ENCODE measurements at places on chromosomes 5 and 9.
A peak's percentile ranks its signal among the peaks of the same experiment; 100 is the strongest.

DNA sequence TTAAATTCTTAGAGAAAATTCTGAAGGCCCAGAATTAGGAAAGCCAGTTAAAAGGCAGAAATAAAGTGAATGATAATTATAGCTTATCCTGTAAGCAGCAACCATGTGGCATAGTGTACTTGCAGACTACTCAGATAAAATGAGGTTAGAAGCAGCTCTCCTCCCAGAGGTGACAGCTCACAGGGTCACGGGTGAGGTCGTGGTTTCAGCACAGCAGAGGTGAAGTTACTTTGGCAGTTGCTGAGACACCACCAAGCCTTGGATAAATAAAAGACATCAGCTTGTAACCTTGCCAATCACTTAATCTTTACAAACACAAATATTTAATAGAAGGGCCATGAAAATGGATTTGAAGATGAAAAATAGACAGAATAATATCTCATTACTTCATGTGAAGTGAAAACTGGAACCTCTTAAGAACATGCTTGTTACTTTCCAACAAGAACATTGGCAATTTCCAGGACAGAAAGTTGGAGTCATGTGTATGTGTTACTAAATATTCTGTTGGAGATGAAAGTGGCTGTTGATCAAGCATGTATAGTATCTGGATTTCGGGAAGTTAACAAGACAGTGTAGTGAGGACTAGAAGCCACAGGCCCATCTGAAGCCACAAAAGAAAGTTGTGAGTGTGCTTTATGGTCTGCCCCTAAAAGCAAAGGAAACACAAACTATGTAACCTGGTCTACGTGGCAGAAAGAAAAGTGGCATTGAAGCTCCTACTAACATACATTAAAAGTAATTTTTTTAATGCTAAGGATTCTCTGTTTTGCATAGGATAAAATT, 134.4 kb downstream of the ERCC6L2 start:
- DNase-seq: peak; percentile 56

- no peak for DNase-seq
Measured at GRCh38 chr9:21988056-21988990, 5.9 kb downstream of the CDKN2A start.

GRCh38 chr9:34086864-34087263, 38.2 kb upstream of the UBAP2 start:
- DNase-seq: no peak

DNA sequence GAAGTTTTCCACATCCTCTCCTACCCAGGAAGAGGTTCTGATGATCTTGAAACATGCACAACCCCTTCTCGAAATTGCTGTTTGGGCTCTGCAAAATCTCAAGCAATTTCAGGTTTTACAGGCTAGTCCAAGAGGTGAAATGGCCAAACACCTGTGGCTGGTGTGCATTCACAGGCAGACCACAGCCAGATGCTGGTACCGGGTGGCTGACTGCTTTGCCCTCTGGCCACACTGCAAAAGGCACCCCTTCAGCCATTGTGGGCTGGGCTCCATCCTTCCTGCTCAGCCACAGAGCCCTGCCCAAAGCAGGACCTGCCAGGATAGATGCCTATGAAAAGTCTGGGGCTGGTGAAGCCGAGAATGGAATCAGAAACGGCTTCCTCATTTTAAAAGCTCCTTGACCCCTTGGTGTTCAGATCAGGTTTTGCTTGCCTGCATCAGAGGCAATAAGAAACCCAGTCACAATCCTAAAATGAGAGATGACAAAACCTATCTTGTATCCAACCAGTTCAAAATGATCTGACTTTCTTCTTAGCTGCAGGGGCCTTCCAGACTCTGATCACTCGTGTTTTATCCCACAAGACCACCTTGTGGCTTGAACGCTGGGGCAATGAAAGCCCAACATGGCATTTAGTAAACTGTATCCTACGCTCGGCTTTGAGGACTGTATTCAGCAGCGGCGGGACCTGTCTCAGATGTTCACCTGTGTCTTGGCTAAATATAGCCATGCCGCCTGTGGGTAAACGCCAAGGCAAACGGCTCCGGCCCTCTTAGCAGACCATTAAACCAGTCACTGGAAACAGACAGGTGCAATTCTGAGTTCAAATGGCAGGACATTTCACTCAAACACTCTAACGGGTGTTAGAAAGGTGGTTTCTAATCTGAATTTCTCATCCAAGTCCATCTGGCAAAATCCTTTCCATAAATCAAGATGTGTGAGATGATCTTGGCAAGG, 49.6 kb downstream of the EPB41L4B start:
- DNase-seq: no peak

- no peak for DNase-seq
Measured at GRCh38 chr9:73720601-73721000, 568.9 kb downstream of the ANXA1 start.

DNA sequence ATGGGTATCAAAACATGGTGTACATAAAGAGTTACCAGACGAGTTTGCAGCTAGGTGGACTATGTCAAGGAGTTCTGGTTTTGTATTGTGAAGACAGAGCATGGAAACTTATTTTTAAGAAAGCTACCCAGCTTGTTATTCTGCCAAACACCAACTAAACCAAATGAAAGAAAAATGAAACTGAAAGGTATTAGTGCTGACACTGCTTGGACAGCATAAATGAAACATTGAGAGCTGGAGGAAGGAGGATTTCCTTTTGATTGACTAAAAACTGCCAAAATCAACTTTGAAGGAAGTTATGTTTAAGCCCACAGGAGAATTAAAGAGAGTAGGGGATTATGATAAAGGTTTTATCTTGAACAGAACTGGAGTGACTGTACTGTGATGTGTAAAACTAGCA, 766.2 kb downstream of the PTPRD start:
- DNase-seq: no peak

DNA sequence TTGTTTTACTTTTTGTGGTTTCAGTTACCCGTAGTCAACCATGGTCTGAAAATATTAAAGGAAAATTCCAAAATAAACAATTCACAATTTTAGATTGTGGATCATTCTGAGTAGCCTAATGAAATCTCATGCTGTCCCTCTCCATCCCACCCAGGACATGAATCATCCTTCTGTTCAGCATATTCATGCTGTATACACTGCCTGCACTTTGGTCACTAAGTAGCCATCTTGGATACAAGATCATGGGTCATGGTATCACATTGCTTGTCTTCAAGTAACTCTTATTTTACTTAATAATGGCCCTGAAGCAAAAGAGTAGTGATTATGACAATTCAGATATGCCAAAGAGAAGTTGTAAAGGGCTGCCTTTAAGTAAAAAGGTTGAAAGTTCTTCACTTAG, 536.5 kb upstream of the ACO1 start:
- DNase-seq: no peak

- no peak for DNase-seq
Measured at GRCh38 chr9:131233556-131233955, 42.8 kb downstream of the FAM78A start.

- DNase-seq: no peak
Measured at GRCh38 chr9:6243746-6244145, 28.1 kb downstream of the IL33 start.

- DNase-seq: no peak
Measured at GRCh38 chr5:177083357-177083756, 3.4 kb upstream of the FGFR4 start.

- no peak for DNase-seq
Measured at GRCh38 chr5:39455645-39456044, 30.9 kb upstream of the DAB2 start.

GRCh38 chr9:16899606-16900005, 29.1 kb upstream of the BNC2 start:
- no peak for DNase-seq

DNA sequence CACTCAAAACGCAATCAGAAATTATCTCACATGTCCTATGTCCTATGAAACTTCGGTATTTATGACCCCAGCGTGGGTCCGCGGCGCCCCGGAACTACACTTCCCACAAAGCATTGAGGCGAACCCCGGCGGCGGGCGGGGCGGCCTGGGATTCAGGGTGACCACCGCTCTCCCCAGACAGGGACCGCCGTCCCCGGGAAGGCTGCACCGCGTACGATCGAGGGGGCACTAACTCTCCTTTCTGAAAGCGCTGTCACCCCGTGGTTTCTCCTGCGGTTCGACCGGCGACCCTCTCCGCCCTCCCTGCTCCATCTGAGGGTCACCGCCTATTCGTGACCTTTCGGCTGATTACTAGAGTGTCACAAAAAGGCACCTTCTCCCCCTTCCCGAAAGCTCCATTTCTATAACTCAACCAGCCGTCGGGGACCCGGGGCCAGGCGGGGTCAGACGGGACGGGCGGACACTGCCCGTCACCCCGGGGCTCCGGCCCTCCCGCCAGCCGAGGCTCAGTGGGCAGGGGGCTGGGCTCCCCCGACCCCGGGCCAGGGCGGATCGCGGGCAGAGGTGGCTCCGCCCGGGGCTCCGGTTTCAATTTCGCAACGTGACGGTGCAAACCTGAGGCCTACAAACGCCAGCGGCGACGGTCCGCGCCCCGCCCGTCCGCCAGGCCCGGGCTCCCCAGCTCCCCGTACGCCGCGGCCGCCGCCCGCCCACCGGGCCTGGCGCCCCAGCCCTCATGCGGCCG, 1.3 kb downstream of the ECPAS start:
- peak; percentile 45 for DNase-seq

GRCh38 chr5:170606941-170607340, 103.1 kb downstream of the KCNIP1 start:
- DNase-seq: no peak

DNA sequence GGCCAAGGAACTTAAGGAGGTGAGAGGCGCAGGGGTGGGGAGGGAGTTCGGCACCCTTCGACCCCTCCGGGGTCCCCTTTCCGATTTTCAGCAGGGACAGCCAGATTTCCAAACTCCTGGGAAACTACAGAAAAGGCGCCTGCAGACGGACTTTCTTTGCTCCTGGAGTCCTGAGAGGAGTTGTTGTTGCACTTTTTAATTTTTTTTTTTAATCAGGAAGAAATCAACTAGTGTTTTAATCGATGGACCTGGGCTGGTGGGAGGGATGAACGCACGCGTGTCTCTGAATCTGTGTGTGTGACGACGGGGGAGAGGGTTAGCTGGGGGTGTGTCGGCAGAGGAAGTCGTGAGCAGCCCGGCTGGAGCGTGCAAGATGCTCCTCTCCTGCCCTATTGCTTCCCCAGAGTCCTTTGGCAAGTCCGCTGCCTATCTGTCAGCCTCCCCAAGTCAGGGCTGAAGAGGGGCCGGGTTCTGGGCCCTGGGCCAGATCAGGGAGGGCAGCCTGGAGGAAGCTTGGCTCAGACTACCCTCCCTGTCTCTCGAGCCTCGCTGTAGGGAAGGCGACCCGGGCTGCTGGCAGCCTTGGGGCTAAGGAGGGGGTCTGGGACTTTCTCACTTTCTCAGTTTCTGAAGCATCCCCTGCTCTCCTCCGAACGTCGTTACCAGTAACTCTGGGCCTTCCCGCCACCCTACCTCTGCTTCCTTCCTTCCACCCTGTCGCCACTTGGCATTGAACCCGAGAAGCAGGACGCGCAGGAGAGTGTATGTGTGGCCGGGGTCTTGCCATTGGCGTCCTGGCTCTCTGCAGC, 731 bp downstream of the PRR16 start:
- no peak for DNase-seq

GRCh38 chr9:111167341-111167740, 129.1 kb upstream of the LPAR1 start:
- no peak for DNase-seq

- no peak for DNase-seq
Measured at GRCh38 chr5:172096207-172096940, 89.9 kb upstream of the FBXW11 start.

DNA sequence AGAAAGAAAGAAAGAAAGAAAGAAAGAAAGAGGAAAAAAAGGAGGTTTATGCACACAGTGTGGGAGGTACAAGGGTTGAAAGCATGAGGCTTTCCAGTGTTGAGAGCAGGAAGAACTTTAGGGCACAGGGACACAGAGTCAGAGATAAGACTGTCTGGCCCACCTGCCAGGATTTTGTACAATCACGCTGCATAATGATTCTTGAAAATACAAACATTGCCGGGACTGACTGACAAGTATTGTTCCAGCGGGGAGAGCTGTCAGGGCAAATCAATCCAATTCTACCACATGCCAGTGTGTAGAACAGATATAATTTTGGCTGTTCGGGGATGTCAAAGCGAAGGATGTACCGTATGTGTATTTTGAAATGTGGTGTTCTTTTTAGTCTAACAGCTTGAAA, 254.7 kb downstream of the NTRK2 start:
- DNase-seq: no peak

DNA sequence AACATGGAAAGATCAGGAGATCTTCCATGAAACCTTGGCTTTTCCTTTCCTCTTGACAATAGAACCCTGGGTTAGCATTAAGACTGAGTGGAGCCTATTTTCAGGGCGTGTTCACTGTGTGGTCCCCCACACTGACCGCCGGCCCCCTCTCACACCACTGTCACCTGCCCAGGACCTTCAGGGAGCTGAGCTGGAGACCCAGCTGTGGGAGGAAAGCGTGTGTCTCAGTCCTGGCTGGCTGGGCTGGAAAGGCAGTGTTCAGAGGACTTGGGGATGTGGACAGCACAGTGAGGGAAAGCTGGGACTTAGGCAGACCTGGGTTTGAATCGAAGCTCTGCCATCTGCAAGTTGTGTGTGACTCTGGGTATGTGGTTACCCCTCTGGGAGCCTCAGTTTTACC, 268.1 kb downstream of the NSG2 start:
- no peak for DNase-seq

DNA sequence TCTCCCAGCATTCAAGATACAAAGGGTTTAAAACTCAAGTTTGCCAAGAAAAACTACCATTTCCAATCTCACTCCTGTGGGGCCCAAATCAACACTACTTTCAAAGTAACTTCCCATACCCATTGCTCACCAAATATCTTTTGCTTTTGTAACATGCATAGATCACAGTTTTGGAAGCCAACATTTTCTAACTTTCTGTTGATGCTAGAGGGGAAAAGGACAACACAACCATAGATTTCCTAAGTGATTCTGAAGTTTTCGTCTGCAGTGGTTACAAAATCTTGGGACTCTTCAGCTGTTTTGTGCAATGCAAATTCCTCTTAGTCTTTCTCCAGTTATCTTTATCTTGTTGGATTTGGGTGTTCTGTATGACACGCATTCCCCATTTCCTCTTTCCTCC, 94.1 kb upstream of the PAPPA start:
- DNase-seq: no peak

DNA sequence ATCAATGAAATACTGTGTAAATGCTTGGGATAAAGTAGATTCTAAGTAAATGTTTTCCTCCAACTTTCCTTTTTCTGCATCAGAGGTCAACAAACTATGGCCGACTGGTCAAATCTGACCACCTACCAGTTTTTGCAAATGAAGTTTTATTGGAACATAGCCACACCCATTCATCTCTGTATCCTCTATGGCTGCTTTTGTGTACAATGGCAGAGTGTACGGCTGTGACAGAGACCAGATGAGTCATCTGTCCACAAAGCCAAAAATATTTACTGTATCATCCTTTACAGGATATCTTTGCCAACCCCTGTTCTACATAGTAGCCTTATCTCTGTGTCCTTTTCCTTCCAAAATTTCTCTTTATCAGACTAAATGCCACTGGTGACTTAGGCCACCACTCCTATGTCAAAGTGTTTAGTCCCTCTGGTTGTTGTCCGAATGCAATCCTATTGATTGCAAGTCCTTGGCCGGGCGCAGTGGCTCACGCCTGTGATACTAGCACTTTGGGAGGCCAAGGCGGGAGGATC, 218.4 kb upstream of the KLF4 start:
- DNase-seq: no peak

GRCh38 chr5:38551030-38552017, 5.1 kb downstream of the LIFR start:
- no peak for DNase-seq
